CD4-positive, alpha-beta T cell treated with Interferon alpha-2 for 1 hour (primary cell): ENCODE measurements at places on chromosomes 1 and 21.

DNA sequence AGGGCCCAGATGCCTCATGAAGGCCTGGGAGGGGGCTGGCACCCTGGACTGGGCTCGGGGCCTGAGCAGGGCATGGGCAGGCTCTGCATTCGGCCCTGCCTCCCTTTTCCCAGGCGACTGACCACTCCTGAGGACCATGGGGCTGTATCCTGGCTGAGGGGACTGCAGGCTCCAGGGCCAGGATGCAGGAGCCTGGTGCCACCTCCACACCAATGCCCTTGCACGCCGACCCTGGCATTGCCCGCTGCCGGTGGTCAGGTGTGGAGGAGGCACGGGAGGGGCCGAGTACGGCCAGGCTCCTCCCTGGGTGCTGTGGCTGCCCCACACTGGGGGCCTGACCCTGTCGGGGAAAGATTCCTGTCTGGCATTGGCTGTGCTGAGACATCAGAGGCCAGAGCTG, 128.9 kb downstream of the SIK1 start:
- no peak for DNase-seq

DNA sequence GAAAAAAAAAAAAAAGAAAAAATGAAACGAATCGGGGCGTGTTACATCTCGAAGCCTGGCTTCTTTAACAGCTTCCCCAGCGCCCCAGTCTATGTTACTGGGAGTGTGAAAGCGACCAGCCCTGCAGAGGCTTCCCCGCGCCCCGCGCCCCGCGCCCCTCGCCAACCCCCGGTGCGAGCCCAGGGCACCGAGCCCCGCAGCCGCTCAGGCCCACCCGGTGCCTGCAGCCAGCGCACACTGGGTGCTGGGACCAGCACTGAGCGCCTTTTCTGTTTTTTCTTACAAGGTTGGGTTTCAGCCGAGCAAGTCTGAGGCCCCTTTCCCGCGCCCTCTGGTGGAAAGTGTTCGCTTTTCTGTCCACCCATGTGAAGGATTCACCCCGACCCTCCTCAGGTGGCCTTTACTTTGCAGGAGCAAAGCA, 42.1 kb upstream of the ZNF496 start:
- DNase-seq, result peak; percentile 60

- peak; percentile 31 for DNase-seq
These were observed 1.6 kb upstream of the NPHP4 start for GRCh38 chr1:5993556-5994491.

GRCh38 chr1:220045356-220046051, 801 bp downstream of the EPRS1 start:
- DNase-seq, result peak; percentile 40
